WTC11 (cell line): ENCODE measurements at places on chromosomes 2 and 18. TPM values are rescaled to one million over a fixed set of nuclear protein-coding genes. Genes with fewer than 3 reads are reported as not detected.

Gene SGPP2
- total RNA-seq = 0.07 to 0.11 TPM (median 0.07 TPM) in 3 replicates

Gene EMILIN1
- total RNA-seq = 3.0 to 4.0 TPM (median 3.5 TPM) in 3 replicates

- H3K27me3 ChIP-seq = no peaks in the 10 kb centered on the region
- H3K27ac ChIP-seq = peak overlapping the region; percentile 73
- DNase-seq = no peak
- H3K36me3 ChIP-seq = no peaks in the 10 kb centered on the region; the same call in 1 of the 2 replicates
- H3K4me3 ChIP-seq = no peak overlapping the region
Observed at GRCh38 chr18:11860594-11861450, 9.6 kb downstream of the CHMP1B start.

DNA sequence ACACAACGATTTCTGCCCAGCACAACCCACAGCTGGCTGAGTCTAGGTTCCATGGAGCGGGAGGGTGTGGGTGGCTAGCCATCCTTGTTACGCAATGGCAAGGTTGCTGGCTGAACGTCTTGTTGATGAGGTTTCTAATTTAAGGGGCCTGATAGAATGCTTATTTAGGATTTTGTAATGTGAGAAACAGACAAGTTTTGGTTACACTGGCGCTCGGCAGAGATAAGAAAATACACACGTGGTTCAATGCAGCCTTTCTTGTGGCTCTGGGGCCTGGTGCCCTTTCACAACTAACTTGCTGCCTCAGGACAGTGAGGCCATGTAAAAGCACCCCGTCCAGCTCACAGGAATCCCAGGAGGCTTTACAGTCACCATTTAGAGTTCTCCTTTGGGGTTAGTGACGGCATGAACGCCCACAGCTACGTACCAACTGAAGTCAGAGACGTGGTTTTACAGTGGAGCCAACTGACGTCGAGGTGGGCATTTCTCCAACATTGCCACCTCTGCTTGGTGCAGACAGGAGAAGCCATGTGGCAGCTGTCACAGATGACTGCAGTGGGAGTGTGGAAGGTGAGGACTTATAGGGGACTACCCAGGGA lies 29.7 kb upstream of the PIEZO2 start:
- no peak overlapping the region for H3K4me3 ChIP-seq
- H3K36me3 ChIP-seq = no peaks in the 10 kb centered on the region
- H3K27ac ChIP-seq = no peak overlapping the region
- H3K4me1 ChIP-seq = no peaks in the 10 kb centered on the region
